ENCODE measurements at places on chromosomes 3 and 15. TPM values are rescaled to one million over a fixed set of nuclear protein-coding genes. Genes with fewer than 3 reads are reported as not detected.

The CCNB2 gene
- 6.2 TPM for total RNA-seq

The TP63 gene
- total RNA-seq, result 0.49 TPM

The ATP13A5 gene
- not detected for total RNA-seq

The KY gene
- 0.49 TPM for total RNA-seq

The HACD2 gene
- total RNA-seq, result 67.8 TPM

The SLC9C1 gene
- total RNA-seq, result 1.3 TPM

The LRRIQ4 gene
- total RNA-seq, result 0.16 TPM

The SPTSSB gene
- total RNA-seq, result not detected

The TRAT1 gene
- not detected for total RNA-seq

The TTC23 gene
- total RNA-seq, result 27.4 TPM

The SEMA3B gene
- total RNA-seq, result 4.6 TPM

The KNG1 gene
- total RNA-seq, result not detected

The FOXL2NB gene
- total RNA-seq, result 10.4 TPM

The SI gene
- total RNA-seq, result not detected

The PTPN23 gene
- total RNA-seq, result 37.0 TPM

The MCF2L2 gene
- 0.32 TPM for total RNA-seq

The NOX5 gene
- total RNA-seq, result 0.49 TPM

The CHAC1 gene
- total RNA-seq, result 12.0 TPM

The MEGF11 gene
- total RNA-seq, result under 0.01 TPM

The MINAR1 gene
- total RNA-seq, result 7.1 TPM

The EFHB gene
- under 0.01 TPM for total RNA-seq

The UBA7 gene
- 94.6 TPM for total RNA-seq

The PLA2G4D gene
- not detected for total RNA-seq

The INTS14 gene
- total RNA-seq, result 36.5 TPM

The STXBP5L gene
- not detected for total RNA-seq

The CHCHD4 gene
- 10.2 TPM for total RNA-seq

The SAMMSON gene
- total RNA-seq, result not detected

The CDHR4 gene
- total RNA-seq, result not detected

The IGSF11 gene
- not detected for total RNA-seq

The CACNA1D gene
- total RNA-seq, result 0.97 TPM

The FBXW12 gene
- 0.12 TPM for total RNA-seq

The MCTP2 gene
- 29.9 TPM for total RNA-seq

The ZNF774 gene
- 0.85 TPM for total RNA-seq

The GNAT1 gene
- total RNA-seq, result not detected

The LMAN1L gene
- total RNA-seq, result not detected

The PIF1 gene
- 8.4 TPM for total RNA-seq

The NCBP2 gene
- total RNA-seq, result 48.3 TPM

The CHMP2B gene
- total RNA-seq, result 31.6 TPM

The SKIL gene
- 49.4 TPM for total RNA-seq

The SLC12A8 gene
- total RNA-seq, result 9.7 TPM

The MME gene
- 1,611 TPM for total RNA-seq

The DNAH12 gene
- total RNA-seq, result under 0.01 TPM

The SLC9A9 gene
- 23.7 TPM for total RNA-seq

The MON1A gene
- 15.4 TPM for total RNA-seq

The ATP8B4 gene
- total RNA-seq, result 16.6 TPM

The ZBTB11 gene
- total RNA-seq, result 23.7 TPM

The MDFIC2 gene
- not detected for total RNA-seq

Measured in hair follicle dermal papilla cell (primary cell).